NCI-H2107 (cell line): ENCODE measurements at places on chromosomes 2 and 18.
A peak's percentile ranks its signal among the peaks of the same experiment; 100 is the strongest.

GRCh38 chr2:146598791-146599190 is 1246.0 kb upstream of the ACVR2A start:
- DNase-seq, result no peak

- no peak for DNase-seq
Observed at GRCh38 chr2:157190151-157190550, 67.4 kb upstream of the GALNT5 start.

DNA sequence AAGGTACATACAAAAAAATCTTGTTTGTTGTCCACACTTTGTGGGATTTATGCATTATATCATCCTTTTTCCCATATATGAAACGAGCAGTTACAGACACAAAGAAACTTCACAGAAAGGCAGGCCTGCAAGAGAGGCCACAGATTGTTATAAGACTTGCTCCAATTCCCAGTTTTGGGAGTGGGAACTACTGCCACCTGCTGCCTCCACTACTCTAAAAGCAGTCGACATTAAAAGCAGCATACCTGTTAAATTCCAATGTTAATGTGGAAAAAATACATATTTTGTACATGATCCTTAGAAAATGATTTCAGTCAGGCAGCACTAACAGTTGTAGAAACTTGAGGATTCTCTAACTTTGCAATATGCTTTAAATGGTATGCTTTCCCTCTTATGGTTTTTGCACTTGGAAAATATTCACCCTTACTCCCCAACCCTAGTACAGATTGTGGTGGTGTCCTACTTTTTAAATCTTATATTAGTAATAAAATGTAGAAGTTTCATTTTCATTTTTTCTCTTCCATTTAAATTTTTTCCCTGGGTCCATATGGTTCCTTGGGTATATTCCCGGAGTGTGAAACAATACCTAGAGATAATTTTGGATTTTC is 37.9 kb downstream of the SLC38A11 start:
- no peak for DNase-seq

- peak; percentile 33 for DNase-seq
Observed at GRCh38 chr2:6919901-6920742, 2.9 kb downstream of the RNF144A start.

DNA sequence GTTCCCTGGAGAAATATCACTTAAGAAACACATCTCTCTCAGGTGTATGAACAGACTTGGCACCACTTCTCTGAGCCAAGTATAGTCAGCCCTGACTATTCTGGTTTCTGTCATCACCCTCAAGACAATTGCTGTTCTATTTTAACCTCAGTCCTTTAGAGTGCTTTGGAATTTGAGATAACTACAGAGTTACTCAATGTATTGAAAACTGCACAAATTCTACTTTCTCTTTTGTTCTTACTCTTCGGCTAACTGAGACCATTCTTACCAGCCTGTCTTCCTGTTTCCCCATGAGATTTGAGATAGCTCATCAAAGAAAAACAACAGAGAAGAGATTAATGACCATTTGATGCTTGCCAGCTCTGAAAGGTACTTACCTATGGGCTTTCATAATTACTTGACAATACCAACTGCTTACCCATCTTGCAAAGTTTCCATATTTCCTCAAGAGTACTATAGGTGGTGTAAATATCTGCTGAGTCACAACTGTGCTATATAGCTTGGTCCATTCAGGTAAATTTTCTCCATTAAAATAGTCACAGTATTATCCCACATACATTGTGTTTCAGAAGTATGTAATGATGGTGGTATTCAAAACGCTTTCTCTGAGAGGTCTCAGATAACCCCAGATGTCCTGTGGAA is 467.5 kb upstream of the CHST9 start:
- DNase-seq, result no peak

DNA sequence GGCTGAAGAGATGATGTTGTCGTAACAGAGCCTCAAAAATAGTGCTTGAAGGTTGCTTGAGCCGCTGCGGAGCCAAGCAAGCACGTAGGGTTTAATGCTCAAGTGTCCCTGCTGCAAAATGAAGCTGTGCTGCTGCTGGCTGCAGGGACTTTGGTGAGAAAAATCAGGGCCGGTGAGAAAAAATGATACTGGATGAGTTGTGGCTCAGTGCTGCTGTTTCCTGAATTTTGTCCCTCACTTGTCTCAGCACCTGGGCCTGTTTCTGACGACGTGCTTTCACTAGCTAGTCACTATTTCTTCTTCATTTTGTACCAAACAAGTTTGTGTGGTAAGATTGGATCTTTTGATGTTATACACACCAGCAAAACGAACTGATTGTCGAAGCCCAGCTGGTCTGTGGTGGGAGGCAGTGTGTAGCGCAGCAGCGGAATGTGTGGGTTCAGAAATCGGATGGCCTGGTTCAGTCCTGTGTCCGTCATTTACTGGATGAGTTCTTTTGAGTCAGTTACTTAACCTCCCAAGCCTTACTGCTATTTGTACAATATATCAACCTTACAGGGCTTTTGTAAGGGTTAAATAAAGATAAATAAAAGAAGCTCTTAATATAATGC is 172.8 kb upstream of the FOSL2 start:
- DNase-seq, result no peak

DNA sequence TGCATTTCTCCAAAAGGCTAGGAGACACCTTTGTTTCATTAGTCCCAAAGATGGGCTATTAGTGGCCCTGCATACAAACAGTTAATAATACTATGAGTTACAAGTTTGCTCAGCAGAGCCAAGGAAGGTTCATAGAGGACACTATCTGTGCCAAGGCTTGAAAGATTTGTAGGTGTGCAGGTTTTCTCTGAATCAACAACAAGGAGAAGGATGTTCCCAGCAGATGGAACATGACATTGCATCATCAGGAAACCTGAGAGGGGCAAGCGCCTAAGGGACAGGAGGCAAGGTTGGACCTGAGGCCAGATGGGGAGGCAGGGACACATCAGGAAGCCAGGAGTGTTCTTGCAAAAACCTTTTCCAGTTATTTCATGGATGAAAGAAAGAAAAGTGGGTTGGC is 35.4 kb upstream of the STK17B start:
- DNase-seq, result no peak

DNA sequence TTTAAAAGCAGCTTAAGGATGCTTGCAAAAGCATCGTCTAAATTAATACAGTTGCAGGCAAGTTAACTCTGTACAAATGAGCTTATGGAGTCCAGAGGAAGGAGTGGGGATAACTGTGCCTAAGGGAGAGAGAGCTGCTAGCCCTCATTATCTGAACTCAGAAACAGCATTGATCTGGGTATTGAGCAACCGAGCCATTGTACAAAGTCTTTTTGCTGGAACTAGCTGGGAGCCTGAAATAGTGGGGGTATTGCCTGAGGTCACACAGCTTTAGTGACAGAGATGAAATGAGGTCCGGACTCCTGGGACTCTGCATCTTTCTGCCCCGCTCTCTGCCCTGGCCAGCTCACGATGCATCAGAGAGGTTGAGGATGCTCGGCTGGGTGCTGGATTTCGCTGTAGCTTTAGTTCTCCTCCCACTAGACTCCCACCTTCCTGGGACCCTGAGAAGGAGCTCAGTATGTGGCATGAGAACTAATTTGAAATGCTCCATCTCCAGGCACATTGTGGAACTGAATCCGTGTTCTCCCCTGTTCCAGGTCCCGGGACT is 67.5 kb upstream of the ATG16L1 start:
- DNase-seq, result no peak

- no peak for DNase-seq
Observed at GRCh38 chr2:69271831-69272257, 115.2 kb downstream of the GFPT1 start.

DNA sequence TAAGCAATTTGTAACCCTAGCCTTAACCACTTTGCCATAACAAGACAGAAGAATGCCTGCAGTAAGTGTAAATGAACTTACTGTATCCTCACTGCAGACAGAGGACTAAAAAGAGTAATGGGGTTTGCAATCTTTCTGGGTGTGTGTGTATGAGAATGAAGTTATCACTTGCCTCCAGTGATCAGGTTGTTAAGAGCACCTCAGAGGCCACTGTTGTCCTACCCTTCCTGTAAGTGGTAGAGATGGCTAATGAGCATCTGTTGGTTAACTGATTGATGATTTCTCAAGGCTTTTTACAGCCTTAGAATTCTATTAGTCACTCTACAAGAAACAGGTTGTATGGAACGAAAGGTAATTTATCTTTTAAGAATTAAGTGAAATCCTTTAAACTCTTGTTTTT is 27.6 kb upstream of the GTF2A1L start:
- DNase-seq, result no peak
